GOT3 (cell line): ENCODE measurements at places on chromosomes 3 and 15.

DNA sequence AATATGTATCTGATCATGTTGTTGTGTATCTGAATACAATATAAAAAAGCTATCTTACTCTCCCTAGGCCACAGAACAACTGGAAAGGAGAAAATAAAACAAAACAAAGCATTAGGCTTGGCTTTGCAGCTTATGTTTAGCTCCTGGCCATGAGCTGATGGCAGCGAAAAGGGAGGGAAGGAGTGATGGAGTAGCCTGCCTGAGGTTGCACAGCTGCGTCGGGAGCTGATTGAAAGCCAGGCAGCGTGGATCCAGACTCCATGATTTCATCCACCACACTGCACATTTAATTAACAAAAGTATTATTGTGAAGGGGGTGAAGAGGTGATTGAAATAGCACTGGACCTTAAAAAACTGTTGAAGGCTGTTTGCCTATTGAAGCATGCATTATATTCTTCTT is 212.2 kb downstream of the GABRG3 start:
- DNase-seq, result no peak

- DNase-seq, result no peak
These were observed 22.6 kb downstream of the METTL6 start for GRCh38 chr3:15404767-15405166.

DNA sequence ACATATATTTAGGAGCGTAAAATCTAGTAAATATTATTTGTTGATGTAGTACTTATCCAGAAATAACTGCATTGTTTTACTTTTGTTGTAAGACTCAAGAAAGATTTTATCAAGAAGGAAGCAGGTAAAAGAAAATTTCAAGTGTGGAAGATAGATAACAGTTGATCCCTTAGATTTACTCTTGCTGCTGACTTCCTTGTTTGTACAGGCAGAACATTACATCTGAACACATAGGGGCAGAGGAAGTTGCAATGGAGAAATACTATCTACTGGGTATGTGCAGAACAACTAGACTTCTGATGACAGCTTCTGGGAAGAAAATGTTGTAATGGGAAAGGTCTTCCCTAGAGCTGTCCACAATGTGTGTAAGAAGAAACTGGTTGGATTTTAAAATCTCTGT is 350.6 kb downstream of the NLGN1 start:
- no peak for DNase-seq

- no peak for DNase-seq
These were observed 336.4 kb upstream of the LRRFIP2 start for GRCh38 chr3:37510755-37511154.

DNA sequence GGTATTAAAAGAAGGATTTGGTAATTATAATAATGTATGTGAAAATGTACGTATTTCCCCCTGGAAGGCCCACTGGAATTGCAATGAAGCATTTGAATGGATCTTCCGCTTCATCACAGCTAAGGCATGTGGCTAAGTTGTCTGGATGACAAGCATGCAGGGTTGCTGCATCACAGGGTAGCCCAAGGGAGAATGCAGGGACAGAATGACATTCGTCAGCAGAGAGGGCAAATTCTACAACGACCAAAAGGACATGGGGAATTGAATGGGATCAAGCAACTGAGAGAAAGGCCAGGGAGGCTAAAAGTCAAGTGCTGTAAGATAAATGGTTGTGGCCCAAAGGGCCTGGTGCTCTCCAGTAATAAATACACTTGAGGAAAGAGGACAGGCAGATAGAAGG is 95.4 kb downstream of the ISL2 start:
- DNase-seq, result no peak

DNA sequence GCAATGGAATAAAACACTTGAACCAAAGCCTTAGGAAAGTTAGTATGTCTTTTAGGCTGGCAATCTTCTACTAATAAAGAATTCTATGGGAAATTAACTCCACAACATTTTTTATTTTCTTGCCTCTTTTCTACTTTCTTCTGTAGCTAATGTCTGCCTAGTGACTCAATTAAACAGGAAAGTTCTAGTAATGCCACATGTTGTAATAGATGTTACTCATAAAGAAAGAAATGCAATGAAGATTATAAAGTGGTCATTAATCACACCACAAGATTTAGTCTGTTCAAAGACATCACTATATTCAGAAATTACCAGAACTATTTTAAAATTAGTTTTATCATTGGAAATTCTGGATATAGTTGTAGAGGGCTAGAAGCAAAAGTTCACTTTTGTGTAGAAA is 329.7 kb downstream of the SI start:
- DNase-seq, result no peak

- DNase-seq, result no peak
These were observed 54.4 kb downstream of the ISG20 start for GRCh38 chr15:88693191-88693590.

GRCh38 chr3:152650177-152650576 is 184.8 kb upstream of the P2RY1 start:
- no peak for DNase-seq

DNA sequence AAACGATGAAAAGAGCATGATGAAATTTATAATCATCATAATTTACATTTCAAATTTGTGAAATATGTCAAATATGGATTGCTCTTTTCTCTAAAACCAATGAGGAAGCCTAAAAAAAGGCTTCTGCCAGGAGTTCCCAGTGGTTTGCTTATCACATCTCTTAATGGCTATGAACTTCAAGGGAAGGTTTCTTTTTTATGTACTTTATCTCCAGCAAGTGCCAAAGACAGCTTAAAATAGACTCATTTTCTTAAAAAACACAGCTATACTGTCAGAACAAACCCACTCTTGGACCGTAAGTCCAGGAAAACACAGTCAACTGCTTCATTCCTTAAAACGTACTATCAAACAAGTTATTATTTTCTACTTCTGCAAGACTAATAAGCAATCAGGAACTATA is 80.2 kb downstream of the DLG1 start:
- DNase-seq, result no peak

- DNase-seq, result no peak
These were observed 57.4 kb downstream of the SERP1 start for GRCh38 chr3:150488867-150489266.

GRCh38 chr15:61196711-61197586 is 32.2 kb downstream of the RORA start:
- DNase-seq, result no peak

GRCh38 chr3:115673881-115674280 is 50.6 kb downstream of the GAP43 start:
- DNase-seq, result no peak

GRCh38 chr15:37789397-37789786 is 145.0 kb upstream of the TMCO5A start:
- DNase-seq, result no peak

- no peak for DNase-seq
These were observed 765.9 kb downstream of the NR2F2 start for GRCh38 chr15:97096303-97096835.

- no peak for DNase-seq
These were observed 50.9 kb downstream of the DPH6 start for GRCh38 chr15:35495080-35495479.

GRCh38 chr3:32460031-32460749 is 42.5 kb downstream of the CMTM6 start:
- DNase-seq, result no peak

DNA sequence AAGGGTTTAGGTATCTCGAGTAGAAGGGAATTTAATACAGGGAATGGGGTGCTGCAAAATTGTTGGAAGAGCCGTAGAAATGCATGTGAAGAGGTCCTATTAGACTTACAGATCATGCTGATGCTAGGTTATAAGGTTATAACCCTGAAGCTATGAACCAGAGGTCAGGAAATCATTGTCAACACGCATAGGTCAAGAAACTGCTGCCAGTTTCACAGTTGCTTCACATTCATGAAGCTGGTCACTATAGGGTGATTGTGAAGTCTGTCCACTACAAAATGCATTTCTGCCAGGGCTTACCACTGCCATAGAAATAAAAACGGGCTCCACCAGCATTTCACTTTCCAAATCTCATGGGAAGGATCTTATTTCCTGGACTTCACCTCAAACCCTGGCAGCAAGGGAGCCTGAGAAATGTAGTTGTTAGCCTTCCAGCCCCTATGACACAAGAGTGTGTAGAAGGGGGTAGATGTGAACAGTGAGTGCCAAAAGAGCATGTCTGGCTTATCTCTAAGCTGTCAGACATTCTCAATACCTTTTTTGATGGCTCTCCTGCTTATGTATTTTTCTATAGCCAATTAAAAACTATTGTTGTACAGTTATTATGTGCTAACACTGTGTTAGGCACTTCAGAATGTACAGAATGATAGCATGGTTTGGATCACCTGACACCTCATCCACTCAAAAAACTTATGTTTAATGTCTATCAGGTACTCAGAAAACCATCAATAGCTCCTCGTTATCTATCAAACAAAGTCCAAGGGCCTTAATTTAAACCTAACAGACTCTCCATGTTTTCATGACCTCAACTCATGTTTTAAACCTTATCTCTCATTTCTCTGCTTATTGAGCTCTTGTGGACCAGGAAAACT is 148.3 kb upstream of the TSC22D2 start:
- DNase-seq, result no peak

- no peak for DNase-seq
These were observed 26.0 kb upstream of the MCTP2 start for GRCh38 chr15:94205366-94205765.

GRCh38 chr3:139300416-139300815 is 43.4 kb upstream of the MRPS22 start:
- no peak for DNase-seq
